Stimulated activated CD4-positive, alpha-beta T cell treated with anti-CD3 and anti-CD28 coated beads, Interleukin-15, amount 100 ng/mL, for 48 hours (primary cell): ENCODE measurements at places on chromosomes 3 and 15.

- DNase-seq: no peak
Measured at GRCh38 chr3:21449738-21450137, 301.3 kb downstream of the ZNF385D start.

DNA sequence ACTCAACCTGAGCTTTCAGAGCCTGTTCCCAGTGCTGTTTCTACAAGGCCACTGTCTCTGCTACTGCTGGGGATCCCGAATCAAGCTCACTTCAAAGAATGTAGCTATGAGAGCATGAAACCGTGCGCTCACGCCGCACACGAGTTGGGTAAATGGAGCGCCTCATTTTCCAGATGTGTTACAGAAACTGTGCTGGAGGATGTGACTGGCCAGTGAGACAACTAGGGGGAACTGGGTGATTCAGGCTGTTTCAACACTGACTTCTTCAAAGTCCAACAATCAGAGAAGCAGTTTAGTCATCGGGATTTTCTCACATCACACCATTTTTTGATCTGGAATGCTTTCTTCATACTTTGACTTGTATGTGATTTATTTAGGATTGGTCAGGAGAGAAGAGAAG, 3.5 kb downstream of the ZNF710 start:
- DNase-seq: peak; percentile 49

DNA sequence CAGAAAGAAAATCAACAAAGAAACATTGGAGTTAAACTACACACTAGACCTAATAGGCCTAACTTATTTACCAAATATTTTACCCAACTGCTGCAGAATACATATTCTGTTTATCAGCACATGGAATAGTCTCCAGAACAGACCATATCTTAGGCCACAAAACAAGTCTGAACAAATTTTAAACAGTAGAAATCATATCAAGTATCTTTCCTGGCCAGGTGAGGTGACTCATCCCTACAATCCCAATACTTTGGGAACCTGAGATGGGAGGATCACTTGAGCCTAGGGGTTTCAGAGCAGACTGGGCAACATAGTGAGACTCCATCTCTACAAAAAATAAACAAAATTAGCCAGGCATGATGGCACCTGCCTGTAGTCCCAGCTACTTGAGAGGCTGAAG, 18.1 kb upstream of the KPNA4 start:
- no peak for DNase-seq

DNA sequence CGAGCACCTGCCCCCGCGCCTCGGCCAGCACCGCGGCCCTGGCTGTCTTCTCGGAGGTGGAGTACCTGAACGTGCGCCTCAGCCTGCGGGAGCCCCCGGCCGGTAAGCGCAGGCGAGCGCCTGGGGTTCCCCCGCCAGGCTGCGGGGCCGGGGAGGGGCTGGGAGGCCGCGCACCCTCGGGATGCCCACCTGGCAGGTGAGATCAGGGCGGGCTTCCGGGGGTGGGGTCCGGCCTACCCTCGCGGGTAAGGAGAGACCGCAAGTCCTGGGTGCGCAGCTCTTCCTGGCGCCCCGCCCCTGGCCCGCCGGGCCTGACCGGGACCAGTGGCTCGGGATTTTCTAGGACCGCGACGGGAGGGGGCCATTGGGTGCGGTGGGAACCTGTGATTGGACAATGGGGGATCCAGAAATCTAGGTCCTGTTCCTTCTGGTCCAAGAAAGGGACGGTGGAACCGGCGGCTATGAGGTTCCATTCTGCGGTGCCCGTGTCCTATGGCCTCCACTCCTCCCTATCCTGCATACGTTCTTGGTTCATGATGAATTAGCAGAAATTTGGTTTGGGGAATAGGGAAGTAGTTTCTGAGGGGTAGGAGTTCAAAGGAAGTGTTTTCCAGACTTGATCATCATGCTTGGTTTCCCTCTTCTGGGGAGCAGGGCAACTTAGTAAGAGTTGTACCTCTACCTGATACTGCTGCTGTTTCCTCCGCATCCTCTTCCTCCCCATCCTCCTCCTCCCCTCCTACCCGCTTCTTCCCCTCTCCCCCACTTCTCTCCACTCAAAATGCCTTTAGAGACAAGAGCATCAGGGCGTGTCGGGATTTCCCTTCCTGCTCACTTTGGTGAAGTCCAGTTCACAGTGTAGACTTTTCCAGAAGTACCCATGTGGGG, 808 bp downstream of the ARRDC4 start:
- no peak for DNase-seq

DNA sequence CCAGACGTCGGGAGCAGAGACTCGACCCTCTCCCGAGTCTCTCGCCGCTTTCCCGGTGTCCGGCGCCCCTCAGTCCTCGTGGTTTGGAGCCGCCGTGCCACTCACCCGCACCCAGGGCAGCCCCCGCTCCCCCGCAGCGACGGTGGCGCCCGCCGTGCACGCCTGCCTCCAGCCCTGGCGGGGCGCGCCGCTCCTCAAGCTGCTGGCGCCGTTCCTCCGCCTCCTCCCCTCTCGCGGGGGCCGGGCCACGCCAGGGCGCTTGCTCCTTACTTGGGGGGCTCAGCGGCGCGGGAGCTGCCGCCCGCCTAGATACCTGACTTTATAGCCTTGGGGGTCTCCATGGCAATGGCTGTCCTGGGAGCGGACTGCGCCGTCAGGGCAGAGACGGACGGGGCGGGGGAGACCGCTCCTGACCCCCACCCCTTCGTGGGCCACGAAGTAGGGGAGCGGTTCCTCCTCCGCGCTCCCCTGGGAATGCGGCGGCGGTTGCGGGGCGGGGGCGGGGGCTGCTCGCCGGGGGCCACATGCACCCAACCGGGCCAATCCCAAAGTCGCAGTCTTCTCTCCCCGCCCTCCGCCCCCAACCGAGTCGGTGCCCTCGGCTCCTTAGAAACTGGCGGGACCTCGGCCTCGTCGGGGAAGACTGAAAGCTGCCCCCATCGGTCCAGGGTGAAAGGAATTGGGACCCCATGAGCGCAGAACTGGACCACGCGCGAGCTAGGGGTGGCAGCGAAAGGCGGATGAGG, at the start of gene ANKRD63:
ANKRD63 (minus strand) TSS at position 196 of the 746 bp plus-strand sequence. CDS start 478 bp downstream, outside the sequence.
- no peak for DNase-seq

DNA sequence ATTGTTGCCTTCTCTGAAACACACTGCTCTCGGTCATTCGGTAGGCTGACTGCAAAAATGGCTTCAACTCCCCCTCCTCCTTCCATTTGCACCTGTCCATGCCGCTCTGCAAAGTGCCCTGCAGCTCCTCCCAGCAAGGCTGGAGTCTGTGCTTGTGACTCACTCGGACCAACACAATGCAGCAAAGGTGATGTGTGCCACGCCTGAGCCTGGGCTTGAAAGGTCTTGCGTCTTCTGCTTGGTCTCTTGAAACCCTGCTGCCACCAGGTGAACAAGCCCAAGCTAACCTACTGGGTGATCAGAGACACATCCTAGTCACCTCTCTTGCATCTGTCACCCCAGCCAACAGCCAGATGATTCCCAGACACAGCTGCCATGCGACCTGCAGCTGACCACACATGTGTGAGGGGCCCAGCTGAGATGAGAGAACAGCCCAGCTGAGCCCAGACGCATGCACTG, 71.1 kb downstream of the MGLL start:
- no peak for DNase-seq

DNA sequence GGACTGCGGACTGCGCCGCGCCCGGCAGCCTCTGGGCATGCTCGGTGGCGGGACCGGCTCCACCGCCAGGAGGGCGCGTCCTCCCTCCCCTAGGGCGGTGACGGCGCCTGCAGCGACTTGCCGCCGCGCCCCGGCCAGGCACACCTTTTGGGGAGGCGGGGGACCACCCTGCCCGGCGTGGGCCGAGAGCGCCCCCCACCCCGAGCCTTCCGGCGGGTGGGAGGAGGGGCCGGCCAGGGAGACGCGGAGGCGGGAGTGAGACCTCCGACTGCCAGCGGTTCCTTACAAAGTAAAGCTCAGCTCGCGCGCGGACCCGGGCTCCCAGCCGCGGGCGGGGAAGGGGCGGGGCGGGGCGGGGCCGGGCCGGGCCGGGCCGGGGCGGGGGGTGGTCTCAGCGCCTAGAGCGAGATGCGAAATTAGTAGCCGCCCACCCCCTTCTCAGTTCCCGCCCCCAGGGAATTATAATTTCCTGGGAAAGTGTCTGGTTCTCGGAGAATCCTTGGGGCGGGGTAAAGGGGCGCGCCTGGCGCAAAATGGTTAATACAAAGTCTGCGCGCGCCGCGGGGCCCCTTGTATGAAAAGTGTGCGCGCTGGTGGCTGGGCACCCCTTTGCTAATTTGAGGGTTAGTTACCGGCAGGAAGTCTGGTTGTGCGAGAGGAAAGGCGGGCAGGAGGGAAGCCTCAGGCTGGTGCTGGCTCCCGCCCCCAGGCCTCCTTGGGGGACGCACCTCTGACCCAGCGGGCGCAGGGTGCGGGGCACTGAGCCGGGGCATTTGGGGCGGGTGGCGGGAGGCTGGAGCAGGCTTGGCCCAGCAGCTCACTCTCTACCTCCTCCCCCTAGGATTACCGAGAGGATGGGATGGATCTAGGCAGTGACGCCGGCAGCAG, 224.8 kb upstream of the IL12A start:
- DNase-seq: no peak

- DNase-seq: no peak
Measured at GRCh38 chr15:60589253-60589652, 110.3 kb upstream of the ICE2 start.

GRCh38 chr3:46187341-46187700, 20.8 kb downstream of the CCR1 start:
- DNase-seq: no peak

DNA sequence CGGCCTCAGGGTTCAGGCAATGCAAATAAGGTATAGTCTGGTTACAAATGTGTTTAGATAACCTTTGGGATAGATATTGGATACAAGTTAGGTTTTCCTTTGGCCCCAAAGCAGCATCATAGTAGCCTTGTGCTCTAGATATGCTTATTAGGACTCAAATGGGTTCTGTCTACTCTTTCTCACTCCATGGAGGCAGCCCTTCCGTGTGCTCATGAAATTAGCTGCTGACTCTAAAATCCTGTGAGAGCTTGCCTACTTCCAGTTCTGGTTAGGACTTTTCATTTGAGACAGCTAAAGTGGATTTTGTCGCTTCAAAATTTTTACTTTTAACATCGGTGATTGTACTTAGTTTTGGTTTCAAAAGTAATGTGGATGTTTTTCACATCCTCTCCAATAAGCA, 1.6 kb downstream of the CDV3 start:
- DNase-seq: no peak

- DNase-seq: no peak
Measured at GRCh38 chr3:65128346-65128745, 440.5 kb upstream of the ADAMTS9 start.

DNA sequence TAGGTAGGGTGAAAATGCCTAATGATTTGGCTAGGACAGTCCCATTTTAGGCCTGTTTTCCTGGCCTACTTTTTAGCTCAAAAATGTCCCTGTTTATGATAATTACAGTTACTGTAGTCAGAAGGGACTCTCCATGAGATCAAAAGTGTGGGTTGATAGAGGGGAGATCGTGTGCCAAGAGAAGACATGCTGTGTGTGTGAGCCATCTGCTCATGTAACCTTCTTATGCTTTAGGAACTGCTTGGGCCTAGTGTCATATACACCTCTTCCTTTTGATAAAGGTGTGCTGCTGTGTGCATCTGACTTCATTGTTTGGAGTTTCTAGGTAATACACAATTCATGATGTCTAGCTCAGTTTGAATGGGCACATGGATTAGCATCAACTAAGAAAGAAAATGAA, 786.5 kb downstream of the PDCD6IP start:
- DNase-seq: no peak

GRCh38 chr3:111803123-111803593, 55.9 kb upstream of the PHLDB2 start:
- no peak for DNase-seq

DNA sequence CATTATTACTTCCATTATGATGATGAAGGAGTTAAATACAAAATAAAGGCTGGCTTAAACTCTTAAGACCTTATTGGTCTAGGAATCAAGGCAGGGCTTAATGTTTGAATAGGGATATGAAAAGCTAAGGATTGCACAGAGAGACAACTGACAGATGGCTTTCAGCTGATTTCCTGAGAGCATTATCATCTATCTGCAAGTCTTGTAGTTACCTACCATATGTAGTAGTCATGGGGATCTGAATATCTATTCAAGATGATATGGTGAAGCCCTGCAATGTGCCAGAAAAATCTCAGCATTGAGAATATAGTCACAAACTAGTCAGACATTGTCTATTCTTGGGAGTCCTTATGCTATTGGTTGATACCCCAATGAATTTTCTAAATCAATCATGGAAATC, 47.5 kb upstream of the CHMP2B start:
- DNase-seq: no peak

DNA sequence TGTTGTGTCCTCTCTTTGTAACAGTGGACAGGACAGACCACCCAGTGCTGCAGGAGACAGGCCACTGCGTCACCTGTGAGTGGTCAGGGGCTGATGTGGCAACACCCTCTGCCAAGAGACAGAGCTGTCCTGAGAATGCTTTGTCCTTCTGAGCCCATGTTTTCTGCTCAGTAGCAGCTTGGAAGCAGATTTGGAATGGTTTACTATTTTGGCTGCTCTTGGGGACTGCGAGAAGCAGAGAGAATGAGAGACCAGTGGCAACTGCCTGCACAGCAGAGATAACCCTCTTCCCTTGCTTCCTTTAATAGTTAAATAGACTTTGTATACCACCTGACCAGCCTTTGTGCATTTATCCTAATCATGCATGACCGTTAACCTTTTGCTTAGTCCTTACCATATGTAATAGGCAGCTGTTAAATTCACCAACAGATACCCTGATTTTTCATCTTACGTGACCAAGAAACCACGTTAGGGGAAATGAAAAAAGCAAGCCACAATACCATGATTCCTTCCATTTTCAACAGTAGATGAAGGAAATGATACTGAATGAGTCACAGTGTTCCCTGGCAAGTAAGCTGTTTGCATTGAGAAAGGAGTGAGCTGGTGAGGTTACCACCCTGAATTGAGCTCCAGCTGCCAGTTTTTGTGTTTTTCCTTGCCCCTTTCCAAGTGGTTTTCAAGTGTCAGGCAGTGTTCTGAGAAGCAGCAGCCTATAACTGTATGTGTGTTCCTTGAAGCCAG, 35.5 kb downstream of the B3GALNT1 start:
- no peak for DNase-seq

GRCh38 chr3:194386648-194387047, 12.4 kb downstream of the GP5 start:
- no peak for DNase-seq

DNA sequence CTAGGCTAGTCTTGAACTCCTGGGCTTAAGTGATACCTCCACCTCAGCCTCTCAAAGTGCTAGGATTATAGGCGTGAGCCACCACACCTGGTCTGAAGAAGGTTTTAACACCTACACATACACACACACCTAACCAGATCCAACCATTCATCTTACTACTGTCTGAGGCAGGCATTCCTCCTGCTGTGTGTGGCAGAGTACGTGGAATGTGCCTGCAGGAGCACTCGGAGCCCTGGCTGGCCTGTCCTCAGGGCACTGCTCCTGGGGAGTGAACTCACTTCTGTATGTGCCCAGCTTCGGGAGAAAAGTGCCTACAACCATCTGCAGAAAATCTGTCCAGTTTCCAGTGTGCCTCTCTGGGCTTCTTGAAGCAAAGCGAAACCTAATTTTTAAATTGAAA, 58.2 kb upstream of the LIMD1 start:
- DNase-seq: no peak

GRCh38 chr3:172129850-172130716, 90.7 kb downstream of the FNDC3B start:
- peak; percentile 27 for DNase-seq

- DNase-seq: no peak
Measured at GRCh38 chr15:36400936-36401585, 178.4 kb upstream of the CDIN1 start.
